ENCODE measurements at places on chromosomes 16 and 17. TPM values are rescaled to one million over a fixed set of nuclear protein-coding genes. Genes with fewer than 3 reads are reported as not detected.

Gene OMG
- total RNA-seq = not detected

Gene GJD3
- not detected for total RNA-seq

Gene DHRS7C
- total RNA-seq = not detected

DNA sequence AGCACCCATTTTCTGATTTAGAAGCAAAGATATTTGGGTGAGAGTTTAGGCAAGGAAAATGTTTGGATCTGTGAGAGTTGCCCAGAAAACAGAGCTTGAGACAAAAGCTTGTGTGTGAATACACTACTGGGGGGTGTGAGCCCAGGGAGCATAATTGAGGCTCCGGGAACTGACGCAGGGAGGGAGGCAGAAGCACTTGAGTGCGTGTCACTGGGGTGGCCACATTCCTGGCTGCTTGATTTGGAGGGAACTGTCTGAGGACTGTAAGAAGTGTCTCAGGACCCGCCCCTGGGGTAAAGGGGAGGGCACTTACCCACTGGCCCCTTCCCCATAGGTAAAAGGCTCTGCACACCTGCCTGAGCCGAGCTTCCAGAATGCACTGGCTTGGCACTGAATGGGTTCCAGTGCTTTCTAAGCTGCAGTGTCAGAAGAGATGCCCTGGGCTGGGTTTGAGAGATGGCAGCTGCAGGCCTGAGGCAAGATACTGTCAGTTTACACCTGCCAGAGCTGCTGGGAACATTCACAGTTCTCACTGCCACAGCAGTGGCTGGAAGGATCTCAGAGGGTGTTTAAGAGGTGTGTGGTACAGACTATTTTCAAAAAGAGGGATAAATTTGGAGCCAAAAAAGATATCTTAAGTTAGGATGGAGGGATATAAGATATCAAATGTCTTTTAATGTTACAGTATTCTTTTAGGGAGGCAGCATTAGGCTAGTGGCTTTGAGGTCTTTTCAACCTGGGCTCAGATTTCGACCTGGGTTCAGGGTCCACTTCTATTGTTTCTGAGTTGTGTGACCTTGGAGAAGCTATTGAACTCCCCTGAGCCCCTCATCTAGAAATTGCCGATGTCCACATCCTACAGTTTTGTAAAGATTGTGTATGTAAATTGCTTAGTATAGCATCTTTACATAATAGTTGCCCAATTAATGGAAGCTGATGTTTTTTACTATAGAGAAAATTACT is 6.9 kb upstream of the TEX2 start:
- no peak overlapping the region for H3K4me3 ChIP-seq
- H3K27me3 ChIP-seq = no peaks in the 10 kb centered on the region
- H3K36me3 ChIP-seq = no peaks in the 10 kb centered on the region
- H3K4me1 ChIP-seq = no peaks in the 10 kb centered on the region
- peak; percentile 35 for DNase-seq

DNA sequence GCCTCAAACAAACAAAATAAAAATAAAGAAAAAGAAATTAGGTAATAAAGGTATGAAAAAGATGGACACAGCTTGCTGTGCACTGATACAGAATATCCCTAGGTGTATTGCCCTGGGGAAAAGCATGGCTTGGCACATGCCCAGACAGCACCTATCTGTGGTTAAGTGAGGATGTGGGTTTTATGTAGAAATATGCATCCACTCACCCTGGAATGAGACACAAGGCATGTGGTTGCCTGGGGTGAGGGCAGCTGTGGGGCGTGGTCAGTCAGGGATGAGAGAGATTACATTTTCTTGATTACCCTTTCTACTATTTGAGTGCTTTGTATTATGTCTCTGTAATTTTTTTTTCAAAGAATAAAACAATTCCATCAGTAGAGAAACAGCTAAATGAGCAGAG is 6.9 kb downstream of the PLLP start:
- H3K27me3 ChIP-seq = peaks cover 3% of the 10 kb centered on the region
- DNase-seq = peak; percentile 83
- peaks cover 21% of the 10 kb centered on the region for H3K4me1 ChIP-seq
- no peak overlapping the region for H3K4me3 ChIP-seq

DNA sequence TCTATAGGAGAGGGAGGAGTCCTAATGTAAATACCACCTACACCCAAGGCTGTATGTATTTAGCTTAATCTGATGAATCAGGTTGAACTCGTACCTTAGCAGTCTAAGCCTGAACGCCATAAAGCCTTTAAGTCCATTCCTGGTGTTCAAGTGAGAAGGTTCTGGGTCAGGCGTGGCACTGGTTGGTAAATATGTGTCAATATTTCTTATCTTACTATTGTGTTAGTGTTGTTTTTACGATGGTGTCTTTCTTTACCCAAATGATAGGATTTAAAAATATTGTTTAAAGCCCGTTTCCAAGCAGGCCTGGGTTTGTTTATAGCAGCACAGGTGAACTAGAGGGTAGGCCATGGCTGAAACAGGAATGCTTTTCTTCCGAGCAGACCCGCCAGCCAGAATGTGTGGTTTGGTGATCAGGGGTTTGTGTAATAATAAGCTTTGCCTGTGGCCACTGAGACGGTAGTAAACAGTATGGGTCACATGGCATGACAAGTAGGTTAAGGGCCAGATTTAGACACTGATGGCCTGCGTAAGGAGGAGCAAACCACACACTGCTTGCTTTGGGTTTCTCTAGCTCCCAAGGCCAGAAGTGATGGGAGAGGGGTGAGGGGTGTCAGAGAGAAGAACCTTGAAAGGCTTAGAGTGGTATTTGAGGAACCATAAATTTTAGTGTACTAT is 3.3 kb downstream of the TMEM94 start:
- no peaks in the 10 kb centered on the region for H3K27me3 ChIP-seq
- no peak for DNase-seq
- H3K4me1 ChIP-seq = no peaks in the 10 kb centered on the region
- H3K4me3 ChIP-seq = no peak overlapping the region
- H3K36me3 ChIP-seq = no peaks in the 10 kb centered on the region

DNA sequence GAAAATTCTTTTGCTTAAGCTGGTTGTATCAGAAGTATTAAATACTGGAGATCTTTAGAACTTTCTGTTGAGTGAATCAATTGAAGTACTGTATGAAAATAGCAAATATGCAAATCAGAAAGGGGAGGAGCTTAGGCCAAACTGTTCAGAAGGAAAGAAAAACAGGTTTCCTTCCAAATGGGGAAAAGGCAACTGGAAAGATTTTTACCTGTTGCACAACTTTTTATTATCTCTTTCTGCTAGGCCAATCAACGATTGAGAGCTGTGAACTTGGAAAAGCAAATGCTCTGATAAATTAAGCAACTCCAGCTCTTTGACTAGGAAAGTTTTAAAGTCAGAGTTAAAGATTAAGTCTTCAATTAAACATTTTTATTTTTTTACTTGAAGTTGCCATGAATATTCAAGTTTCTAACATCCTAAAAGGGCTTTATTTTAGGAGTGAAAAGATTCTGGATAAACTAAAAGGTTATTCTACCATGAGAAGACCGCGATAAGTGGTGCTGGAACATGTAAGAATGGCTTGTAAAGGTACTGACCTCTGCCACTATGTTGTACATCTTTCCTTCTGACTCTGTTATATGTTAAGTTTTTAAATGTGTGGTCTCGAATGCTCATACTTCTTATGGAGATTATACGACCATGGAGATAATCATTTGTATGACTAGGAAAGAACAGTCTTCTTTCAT is 16.5 kb downstream of the DCUN1D3 start:
- H3K27me3 ChIP-seq = no peaks in the 10 kb centered on the region
- no peaks in the 10 kb centered on the region for H3K36me3 ChIP-seq
- no peaks in the 10 kb centered on the region for H3K4me1 ChIP-seq
- no peak overlapping the region for H3K27ac ChIP-seq
- H3K4me3 ChIP-seq = no peak overlapping the region
- no peak for DNase-seq

GRCh38 chr17:2177235-2177811 is 122.4 kb downstream of the HIC1 start:
- H3K36me3 ChIP-seq = no peaks in the 10 kb centered on the region
- H3K27me3 ChIP-seq = no peaks in the 10 kb centered on the region
- no peak overlapping the region for H3K27ac ChIP-seq
- H3K4me1 ChIP-seq = peaks cover 71% of the 10 kb centered on the region
